ENCODE measurements at places on chromosomes 11 and 22.

GRCh38 chr11:81301166-81301830 lies 1432.4 kb downstream of the FAM181B start:
- DNase-seq = peak; percentile 2

GRCh38 chr22:17201285-17201945 lies 17.8 kb downstream of the ADA2 start:
- DNase-seq = peak; percentile 60

DNA sequence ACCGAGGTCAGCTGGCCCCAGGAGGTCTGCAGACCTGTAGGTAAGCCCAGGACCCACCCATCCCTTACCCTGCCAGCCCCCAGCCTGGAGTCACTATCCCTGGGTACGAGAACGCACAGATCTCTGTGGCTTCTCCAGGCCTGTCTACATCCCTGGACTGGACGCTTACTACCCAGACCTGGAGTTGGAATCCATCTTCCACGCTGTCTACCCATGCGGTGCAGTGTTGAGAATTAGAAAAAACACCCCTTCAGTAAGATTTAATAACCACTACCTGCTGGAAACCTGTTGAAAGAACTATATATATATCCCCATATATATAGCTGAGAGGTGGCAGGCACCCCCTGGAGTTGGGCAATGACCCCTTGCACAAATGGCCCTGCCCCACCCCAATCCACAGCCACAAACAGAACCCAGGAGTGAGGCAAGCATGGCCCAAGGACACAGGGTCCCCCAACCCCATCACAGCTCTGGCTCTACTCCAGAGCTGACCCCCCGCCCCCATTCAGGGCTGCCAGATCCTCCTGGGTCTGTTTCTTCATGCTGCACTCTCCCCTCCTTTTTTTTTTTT lies 17.7 kb upstream of the RGL4 start:
- no peak for DNase-seq

- DNase-seq = no peak
Measured at GRCh38 chr22:17260950-17261349, 41.7 kb upstream of the ADA2 start.

GRCh38 chr22:50146439-50147238 lies 23.9 kb upstream of the PANX2 start:
- peak; percentile 68 for DNase-seq

- no peak for DNase-seq
Measured at GRCh38 chr22:43018615-43019014, 3.7 kb upstream of the PACSIN2 start.

GRCh38 chr22:48783821-48784266 lies 1043.8 kb downstream of the BRD1 start:
- peak; percentile 54 for DNase-seq

GRCh38 chr11:69172674-69173073 lies 16.9 kb downstream of the SMIM38 start:
- DNase-seq = no peak

DNA sequence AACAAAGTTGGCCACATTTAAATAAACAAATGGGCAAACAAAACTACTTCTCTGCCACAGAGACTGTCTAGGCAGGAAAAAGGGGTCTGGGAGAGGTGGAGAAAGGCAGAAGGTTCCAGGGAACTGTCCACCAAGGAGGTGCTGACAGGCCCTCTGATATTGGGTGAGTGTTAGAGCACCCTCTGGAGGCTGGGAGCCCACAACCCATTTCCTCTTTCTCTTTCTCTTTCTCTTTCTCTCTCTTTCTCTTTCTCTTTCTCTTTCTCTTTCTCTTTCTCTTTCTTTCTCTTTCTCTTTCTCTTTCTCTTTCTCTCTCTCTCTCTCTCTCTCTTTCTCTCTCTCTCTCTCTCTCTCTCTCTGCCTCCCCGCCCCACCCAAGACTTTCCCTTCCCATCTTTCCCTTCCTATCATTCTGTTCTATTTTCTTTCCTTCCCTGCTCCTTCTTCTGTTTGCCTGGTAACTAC lies 912.8 kb downstream of the DLG2 start:
- peak; percentile 84 for DNase-seq

GRCh38 chr11:20609727-20610707 lies 10.6 kb downstream of the SLC6A5 start:
- DNase-seq = peak; percentile 88
